Activated effector memory CD4-positive, alpha-beta T cell treated with Interleukin-2 at 50 U/mL for 16 hours (primary cell): ENCODE measurements at places on chromosomes 11 and 22.

GRCh38 chr22:42584364-42584940 is 30.2 kb downstream of the POLDIP3 start:
- DNase-seq: no peak

DNA sequence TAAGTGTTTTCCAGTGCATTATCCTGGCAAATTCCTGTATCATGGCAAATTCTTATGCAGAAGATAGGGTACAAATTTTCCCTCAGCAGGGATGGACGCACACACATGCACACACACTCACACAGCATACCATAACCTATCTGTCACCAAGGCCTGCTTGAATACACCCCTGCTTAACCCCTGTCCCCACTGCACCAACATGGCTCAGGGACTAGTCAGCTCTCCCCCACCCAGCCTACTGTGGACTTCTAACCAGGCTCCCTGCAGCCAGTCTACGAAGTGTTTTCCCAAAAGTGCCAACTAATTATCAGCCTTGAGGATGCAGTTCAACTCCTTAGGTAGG is 63.1 kb downstream of the RAB30 start:
- no peak for DNase-seq

GRCh38 chr22:32564170-32565001 is 89.8 kb downstream of the FBXO7 start:
- DNase-seq: no peak

DNA sequence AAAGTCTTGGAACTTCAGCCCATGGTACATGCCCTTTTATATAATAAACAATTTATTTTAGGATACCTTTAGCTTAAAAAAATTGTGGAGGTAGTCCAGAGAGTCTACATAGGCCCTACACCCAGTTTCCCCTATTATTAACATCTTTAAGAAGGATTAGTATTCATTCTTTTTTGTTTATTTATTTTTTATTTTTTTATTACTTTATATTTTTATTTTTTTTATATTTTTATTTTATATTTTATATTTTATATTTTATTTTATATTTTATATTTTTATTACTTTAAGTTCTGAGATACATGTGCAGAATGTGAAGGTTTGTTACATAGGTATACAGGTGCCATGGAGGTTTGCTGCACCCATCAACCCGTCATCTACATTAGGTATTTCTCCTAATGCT is 15.9 kb upstream of the ABTB2 start:
- DNase-seq: no peak

GRCh38 chr22:23539135-23539838 is 40.8 kb downstream of the IGLL1 start:
- DNase-seq: peak; percentile 62

DNA sequence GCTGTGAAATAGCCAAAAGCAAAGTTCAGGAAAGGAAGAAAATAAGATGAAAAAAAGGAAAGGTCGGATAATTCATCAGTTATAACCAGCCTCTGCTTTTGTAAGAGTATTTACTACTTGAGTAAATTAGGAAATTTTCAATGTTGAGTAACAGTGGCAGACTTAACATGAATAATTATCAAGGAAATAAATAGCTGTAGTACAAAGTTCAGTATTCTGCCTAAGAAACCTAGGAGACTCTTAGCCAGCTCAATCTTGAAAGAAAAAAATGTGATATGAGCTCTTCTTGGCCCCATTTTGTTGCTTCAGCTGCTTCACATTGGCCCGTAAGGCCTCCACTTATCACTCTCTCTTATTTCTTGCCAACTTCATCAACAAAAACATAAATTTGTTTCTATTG is 17.0 kb upstream of the DNAJB7 start:
- DNase-seq: no peak

DNA sequence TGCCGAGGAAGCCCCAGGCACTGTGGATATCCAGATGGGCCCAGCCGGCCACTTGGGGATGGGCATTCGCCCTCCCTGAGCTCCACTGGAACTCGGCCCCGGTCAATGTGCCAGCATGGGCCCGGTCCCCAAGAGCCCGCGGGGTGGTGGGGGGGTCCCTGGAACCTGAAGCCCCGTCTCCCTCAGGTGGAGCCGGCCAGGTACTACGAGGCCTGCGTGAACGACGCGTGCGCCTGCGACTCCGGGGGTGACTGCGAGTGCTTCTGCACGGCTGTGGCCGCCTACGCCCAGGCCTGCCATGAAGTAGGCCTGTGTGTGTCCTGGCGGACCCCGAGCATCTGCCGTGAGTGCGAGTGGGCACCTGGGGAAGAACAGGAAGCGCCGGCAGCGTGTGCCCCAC is 21.2 kb downstream of the MUC5AC start:
- DNase-seq: no peak

GRCh38 chr11:923691-924405 is 1.8 kb upstream of the AP2A2 start:
- no peak for DNase-seq

DNA sequence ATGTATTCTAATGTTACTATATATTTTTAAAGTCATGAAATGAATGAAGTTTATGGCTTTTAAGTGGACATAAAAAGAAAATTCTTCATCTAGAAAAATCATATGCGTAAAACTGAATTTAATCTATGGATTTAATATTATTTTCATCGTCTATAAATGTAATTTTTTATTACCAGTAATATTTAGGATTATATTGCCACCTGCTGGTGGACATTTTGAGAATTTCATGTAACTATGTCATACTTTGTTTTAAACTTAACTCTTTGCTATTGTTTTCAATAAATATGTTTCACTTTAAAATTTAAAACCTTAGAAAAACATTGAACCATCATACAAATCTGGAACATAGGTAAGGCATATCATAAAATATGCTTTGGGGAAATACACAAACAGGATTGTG is 66.5 kb upstream of the CEP126 start:
- no peak for DNase-seq

DNA sequence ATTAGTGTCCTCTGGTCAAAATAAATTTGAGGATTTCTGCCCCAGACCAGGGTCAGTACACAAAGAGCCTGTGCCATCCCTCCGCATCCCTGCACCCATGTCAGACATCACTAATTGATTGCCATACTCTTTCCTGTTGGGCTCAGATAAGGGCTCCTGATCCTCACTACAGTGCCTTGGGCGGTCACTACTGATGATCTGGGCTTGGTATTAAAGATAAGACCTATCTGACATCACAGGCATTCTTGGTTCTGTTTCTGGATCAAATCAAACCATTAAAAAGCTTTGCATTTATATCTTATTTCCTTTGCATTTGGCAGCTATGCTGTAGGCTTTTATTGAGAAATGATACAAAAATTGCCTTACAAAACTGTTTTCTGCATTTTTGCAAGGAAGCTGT is 103.5 kb upstream of the TENM4 start:
- DNase-seq: no peak

DNA sequence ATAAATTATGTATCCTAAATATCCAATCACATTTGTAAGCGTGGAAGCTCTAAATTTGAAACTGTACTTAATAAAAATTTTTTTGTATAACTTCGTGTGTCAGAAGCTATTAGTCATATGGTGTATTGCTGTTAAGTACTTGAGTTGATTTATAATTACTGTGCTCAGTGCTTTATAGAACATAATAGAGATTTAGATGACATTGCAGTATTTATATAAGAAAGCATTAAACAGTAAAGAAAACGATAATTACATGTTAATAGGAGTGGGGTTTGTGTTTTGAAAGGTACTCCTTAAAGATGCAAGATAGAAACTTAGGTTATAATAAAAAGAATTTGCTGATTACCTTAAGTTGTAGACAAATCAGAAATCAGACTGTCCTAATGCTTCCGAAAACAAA is 5.9 kb upstream of the TCP11L1 start:
- no peak for DNase-seq

- no peak for DNase-seq
Observed at GRCh38 chr22:23414727-23415489, 165.2 kb downstream of the IGLL1 start.

- no peak for DNase-seq
Observed at GRCh38 chr11:64747961-64748665, 4.2 kb upstream of the RASGRP2 start.

DNA sequence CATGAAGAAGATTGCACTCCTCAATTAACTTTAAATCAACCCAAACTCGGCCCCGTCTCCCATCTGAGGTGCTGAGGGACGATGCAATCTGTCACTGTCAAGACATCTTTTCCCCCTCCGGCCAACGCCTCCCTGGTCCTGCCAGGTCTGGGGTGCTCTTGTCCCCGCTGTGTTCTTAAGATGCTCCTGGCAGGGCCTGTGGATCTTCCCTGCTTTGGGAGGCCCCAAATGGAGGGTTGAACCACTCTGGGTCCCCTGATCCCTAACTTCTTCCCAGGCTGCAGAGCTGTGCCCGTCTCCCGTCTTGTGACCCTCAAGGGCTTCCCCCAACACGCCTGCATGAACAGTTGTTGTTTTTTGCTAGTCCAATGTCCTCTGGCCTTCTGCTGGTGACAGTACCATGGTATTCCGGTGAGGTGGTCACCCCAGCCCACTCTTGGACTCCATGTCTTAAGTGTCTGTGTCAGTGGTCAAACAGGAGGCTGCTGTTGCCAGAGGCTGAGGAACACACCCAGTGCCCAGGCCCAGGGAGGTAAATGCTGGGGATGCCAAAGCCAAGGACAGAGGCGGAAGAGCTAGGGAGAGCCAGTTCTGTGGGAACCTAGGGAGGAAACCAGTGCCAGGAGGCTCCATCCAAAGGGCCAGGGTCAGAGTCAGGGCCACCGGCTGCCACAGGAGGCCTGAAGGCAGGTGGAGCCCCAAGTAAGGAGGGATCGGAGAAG is 70.6 kb upstream of the SHANK2 start:
- DNase-seq: no peak

DNA sequence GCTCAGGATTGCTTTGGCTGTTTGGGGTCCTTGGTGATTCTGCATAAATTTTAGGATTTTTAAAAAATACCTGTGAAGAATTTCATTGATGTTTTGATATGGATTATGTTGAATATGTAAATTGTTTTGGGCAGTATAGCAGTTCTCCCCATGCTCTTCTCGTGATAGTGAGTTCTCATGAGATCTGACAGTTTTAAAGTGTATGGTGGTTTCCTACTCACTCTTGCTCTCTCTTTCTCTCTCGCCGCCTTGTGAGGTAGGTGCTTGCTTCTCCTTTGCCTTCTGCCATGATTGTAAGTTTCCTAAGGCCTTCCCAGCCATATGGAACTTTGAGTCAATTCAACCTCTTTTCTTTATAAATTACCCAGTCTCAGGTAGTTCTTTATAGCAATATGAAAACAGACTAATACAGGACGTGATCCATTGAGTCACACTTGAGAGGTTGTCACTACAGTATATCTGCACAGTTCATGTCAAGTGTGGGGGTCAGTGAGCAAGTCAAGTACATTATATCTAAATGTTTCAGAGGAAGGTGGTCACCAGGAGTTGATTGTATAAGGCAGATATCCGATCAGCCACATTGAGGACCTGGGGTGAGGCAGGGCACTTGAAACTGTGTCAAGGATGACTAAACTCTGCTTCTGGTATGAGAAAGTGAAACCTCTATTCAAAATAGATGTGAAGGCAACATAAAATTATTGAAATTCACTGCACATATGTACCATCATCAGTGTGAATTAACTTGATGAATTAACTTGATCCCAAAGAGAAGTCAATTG is 70.7 kb upstream of the CCDC179 start:
- DNase-seq: no peak

DNA sequence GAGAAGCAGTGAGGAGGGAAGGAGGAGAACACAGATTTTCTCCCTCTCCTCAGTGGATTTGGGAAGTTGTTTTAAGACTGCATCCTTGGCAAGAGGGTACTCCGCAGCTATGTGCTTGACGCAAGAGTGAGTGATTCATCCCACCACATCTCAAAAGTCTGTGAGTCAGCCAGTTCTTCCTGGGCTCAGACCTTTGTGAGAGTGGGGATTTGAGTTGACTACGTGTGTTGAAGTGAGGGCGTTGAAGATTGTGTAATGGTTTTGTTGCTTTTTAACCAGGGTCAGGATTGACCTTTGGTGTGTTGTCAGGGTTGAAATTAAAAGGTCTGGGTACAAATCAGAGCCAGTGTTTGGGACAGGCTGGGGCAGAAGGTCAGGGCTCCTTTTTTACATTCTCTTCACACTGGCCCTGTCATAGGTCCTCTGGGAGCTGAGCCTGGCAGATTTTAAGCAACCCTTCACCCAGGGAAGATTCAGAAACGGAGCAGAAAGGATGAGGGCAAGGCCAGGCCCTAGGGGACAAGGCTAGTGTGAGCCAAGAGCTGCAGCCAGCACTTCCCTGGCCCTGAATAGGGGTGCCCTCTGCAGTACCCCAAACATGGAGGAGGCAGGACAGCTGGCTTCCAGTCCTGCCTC is 4.2 kb upstream of the C11orf86 start:
- DNase-seq: no peak

GRCh38 chr22:46007003-46007847 is 30.3 kb upstream of the WNT7B start:
- DNase-seq: no peak

- no peak for DNase-seq
Observed at GRCh38 chr11:25650319-25650718, 681.6 kb upstream of the ANO3 start.

DNA sequence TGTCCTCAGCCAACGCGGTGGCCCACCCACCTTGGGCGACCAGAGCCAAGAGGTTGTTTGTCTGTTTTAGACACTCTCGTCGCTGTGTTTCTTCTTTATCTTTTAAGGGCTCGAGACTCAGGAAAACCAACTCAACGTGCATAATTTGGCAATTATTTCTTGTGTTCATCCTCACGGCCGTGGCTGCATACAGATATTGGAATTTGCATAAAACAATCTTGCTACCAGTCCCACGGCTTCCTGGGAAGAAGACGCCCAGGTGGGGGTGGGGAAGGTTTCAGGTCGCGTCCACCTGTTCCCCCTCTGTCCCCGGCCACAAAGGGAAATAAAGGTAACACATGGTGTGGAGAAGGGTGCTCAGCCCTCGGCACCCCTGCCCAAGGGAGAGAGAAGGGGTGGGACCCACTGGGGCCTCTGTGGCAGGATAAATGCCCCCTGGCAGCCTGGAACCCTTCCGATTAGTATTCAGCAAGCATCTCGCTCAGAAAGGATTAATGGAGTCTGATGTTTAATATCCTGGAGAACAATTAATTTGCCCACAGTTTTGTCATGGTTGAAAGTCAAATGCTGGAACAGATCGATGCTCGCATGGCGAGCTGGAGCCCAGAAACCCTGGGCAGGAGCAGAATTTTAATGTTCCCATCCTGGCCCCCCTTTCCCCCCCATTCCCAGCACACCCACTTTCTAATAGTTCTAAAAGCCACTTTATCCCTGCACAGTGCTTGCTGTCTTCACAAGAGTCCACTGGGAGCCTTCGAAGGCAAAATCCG is 359.7 kb downstream of the MN1 start:
- DNase-seq: no peak

GRCh38 chr11:81496601-81497000 is 1237.1 kb downstream of the FAM181B start:
- no peak for DNase-seq

- DNase-seq: no peak
Observed at GRCh38 chr11:19336331-19336730, 95.6 kb upstream of the E2F8 start.

- no peak for DNase-seq
Observed at GRCh38 chr22:26320447-26320846, 108.6 kb upstream of the ASPHD2 start.
